Suppressor macrophage (primary cell): ENCODE measurements at places on chromosomes 1 and 21.
A peak's percentile ranks its signal among the peaks of the same experiment; 100 is the strongest.

- DNase-seq = peak; percentile 4
Observed at GRCh38 chr21:28066596-28067387, 925.9 kb downstream of the LTN1 start.

DNA sequence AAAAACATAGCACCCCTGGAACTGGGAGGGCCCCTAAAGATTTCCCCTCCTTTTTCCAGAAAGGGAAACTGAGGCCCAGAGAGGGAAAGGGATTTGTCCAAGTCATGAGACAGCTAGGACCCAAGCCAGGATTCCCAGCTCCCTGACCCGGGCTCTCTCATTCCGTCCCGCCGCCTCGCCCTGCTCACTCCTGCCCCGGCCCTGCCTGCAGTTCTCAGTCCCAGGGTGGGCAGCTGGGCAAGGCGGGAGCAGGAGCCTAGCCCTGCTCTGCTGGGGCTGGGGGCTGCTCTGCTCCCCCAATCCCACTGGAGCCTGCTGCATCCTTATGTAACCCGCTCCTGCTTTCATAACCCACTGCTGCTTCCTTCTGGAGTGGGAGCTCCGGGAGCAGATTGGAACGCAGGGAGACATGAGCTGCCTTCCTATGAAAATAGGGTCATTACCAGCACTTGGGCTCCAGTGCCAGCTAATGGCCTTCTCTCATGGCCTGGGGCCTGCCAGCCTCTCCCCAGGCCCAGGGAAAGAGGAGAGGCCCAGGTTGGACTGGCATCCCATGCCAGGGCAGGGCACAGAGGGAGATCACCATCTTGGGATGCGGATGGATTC lies 84.5 kb downstream of the CAMK2N1 start:
- DNase-seq = no peak

- peak; percentile 68 for DNase-seq
Observed at GRCh38 chr1:14970115-14970798, 183.3 kb upstream of the TMEM51 start.

- DNase-seq = peak; percentile 95
Observed at GRCh38 chr1:183883623-183884022, 78.7 kb downstream of the RGL1 start.

GRCh38 chr21:31837618-31838390 lies 35.0 kb upstream of the HUNK start:
- DNase-seq = peak; percentile 37

DNA sequence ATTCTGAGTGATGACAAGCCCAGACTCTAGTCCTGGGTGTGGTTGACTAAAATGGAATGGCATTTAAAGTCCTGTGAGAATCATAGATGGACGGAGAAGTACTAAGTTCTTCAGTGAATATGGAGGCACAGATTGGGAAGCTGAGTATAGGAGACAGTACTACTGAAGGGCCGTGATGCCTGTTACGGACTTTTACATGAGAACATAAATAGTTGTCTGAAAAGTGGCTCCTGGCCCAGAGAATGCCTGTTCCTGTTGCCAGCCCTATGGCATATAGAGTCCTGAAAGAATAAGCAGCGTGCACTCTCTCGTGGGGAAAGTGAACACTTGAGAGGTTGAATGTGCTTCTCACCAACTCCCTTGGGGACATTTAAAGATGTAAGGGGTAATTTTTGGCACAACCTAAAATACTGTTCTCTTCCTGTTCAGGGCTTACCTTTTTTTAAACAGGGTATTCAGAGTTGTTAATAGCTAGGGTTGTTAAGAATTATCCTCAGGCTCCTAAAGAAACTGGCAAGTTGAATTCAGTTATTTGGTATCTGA lies 20.4 kb downstream of the CCT8 start:
- no peak for DNase-seq
